ENCODE measurements at places on chromosomes 2 and 18. TPM values are rescaled to one million over a fixed set of nuclear protein-coding genes. Genes with fewer than 3 reads are reported as not detected.

DNA sequence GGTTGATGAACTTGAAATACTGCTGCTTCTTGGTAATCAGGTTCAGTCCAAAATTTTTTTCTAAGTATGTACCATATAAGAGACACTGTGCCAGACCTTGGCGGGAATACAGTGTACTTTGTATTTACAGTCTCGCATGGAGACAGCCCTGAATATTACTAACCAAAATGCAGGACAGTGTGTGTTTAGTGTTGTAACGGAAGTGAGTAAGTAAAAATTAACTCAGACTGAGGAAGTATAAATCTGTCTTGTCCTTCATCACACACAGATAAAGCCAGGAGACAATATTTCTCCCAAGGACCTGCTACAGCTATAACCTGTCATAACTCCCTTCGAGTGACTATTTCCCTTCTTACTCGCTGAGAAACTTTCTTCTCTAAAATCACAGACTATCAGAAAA, 76.9 kb downstream of the ACTR3 start:
- H3K27me3 ChIP-seq: no peaks in the 10 kb centered on the region
- peaks cover 6% of the 10 kb centered on the region for H3K36me3 ChIP-seq
- no peaks in the 10 kb centered on the region for H3K4me1 ChIP-seq

- no peak overlapping the region for H3K27ac ChIP-seq
- no peaks in the 10 kb centered on the region for H3K36me3 ChIP-seq
- H3K27me3 ChIP-seq: no peaks in the 10 kb centered on the region
- H3K4me3 ChIP-seq: no peak overlapping the region
Measured at GRCh38 chr2:229575569-229576315, 138.6 kb downstream of the DNER start.

GRCh38 chr18:336713-337112, 68.9 kb upstream of the THOC1 start:
- no peak for DNase-seq
- no peaks in the 10 kb centered on the region for H3K27me3 ChIP-seq
- no peak overlapping the region for H3K27ac ChIP-seq
- H3K36me3 ChIP-seq: no peaks in the 10 kb centered on the region
- no peak overlapping the region for H3K4me3 ChIP-seq

- no peak overlapping the region for H3K4me3 ChIP-seq
- H3K27me3 ChIP-seq: no peaks in the 10 kb centered on the region
- no peaks in the 10 kb centered on the region for H3K36me3 ChIP-seq
- no peak overlapping the region for H3K27ac ChIP-seq
Measured at GRCh38 chr2:234218266-234219045, 168.0 kb downstream of the SPP2 start.

GRCh38 chr2:113822087-113822815, 65.8 kb upstream of the SLC35F5 start:
- H3K27ac ChIP-seq: no peak overlapping the region
- no peaks in the 10 kb centered on the region for H3K36me3 ChIP-seq
- no peak overlapping the region for H3K4me3 ChIP-seq

DNA sequence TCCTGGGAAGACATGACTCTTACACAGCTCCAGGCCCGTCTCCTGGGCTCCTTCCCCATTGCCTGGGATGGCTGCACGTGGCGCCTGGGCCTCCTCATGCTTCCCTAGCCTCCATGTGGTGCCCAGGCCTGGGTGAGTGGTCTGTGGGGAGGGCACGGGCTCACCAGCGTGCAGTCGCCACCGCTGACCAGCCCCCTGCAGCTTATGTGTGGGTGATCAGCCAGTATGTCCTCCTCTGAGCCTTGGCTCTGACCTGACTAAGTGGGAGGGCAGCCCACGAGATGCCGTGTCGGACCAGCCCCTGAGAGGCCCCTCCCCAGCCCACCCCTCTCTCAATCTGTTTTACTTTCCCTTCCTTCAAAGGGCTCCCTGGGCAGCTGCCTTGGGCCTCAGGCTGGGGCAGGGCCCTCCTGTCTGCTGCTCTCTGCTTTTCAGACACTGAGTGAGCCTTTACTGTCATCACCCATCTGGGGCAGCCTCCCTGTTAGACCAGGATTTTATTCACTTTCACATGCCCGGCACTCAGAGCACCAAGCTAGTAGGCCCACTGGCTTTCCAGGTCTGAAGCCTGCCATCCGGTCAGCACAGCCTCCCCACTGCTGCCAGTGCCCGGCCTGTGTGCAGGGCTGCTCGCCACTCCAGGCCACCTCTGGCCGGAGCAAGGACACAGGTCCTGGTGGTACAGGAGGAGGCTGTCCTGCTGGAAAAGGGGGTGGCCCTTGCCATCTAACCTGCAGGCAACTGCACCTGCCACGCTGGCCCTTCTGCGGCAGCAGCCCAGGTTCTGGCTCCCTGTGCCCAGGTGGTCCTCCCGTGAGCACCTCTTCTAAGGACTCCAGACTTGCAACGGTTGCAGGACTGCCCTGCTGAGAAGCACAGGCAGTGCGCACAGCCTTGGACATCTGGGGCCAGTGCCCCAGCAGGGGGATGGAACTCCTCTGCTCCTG, 84.9 kb upstream of the HPCAL1 start:
- H3K4me3 ChIP-seq: no peak overlapping the region
- H3K27me3 ChIP-seq: no peaks in the 10 kb centered on the region
- no peak overlapping the region for H3K27ac ChIP-seq

DNA sequence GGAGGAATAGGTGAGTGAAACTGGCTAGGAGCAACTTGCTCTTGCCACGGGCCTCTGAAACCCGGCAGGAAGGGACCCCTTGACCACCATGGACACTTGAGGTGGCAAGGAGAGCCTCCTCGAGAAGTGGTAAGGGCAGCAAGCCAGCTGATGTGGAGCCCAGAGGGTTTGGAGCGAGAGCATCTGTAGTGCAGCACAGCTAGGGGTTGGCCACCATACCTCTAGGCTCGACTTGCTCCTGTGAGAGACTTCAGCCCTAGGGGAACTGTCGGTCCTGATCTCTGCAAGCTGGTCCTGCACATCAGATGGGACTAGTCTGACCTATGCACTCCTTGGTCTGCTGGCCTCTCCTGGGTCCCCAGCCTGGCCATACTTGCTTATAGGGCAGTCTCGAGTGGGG, 158.4 kb downstream of the CCDC178 start:
- no peaks in the 10 kb centered on the region for H3K27me3 ChIP-seq
- H3K27ac ChIP-seq: no peak overlapping the region
- no peaks in the 10 kb centered on the region for H3K36me3 ChIP-seq
- H3K4me3 ChIP-seq: no peak overlapping the region

GRCh38 chr18:79780547-79780946, 17.2 kb upstream of the KCNG2 start:
- no peaks in the 10 kb centered on the region for H3K4me1 ChIP-seq
- peak; percentile 30 for DNase-seq

GRCh38 chr2:46540496-46541331, 61.3 kb downstream of the TMEM247 start:
- peak overlapping the region; percentile 89 for H3K27ac ChIP-seq
- no peak overlapping the region for H3K4me3 ChIP-seq
- no peak for DNase-seq
- peaks cover 35% of the 10 kb centered on the region for H3K4me1 ChIP-seq

- no peak overlapping the region for H3K27ac ChIP-seq
- H3K4me3 ChIP-seq: no peak overlapping the region
- H3K36me3 ChIP-seq: no peaks in the 10 kb centered on the region
- no peaks in the 10 kb centered on the region for H3K27me3 ChIP-seq
- no peak for DNase-seq
Measured at GRCh38 chr2:191115391-191115790, 35.4 kb downstream of the STAT4 start.

DNA sequence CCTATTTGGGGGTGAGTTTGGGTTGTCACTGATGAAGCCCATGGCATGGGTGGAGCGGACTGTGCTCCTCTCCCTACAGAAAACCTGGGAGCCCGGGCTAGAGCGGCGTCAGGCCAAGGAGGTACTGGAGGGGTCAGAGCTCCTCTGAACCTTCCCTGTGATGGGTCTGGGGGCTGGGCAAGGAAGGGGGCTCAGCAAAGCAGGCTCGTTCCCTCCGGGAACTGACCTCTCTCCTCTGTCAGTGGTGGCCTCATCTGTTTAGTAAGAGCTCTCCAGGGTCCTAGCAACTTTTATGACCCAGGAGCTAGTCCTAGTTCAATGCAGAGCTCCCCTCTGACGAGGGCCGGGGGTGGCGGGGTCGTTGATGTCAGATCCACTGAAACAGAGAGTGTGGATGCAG, 62.4 kb upstream of the OTOF start:
- H3K4me1 ChIP-seq: no peaks in the 10 kb centered on the region
- H3K36me3 ChIP-seq: no peaks in the 10 kb centered on the region
- DNase-seq: peak; percentile 40
- H3K4me3 ChIP-seq: no peak overlapping the region
- H3K27me3 ChIP-seq: no peaks in the 10 kb centered on the region

GRCh38 chr2:226887940-226888339, 52.1 kb downstream of the RHBDD1 start:
- no peaks in the 10 kb centered on the region for H3K27me3 ChIP-seq
- no peak overlapping the region for H3K27ac ChIP-seq
- H3K36me3 ChIP-seq: no peaks in the 10 kb centered on the region
- DNase-seq: no peak

DNA sequence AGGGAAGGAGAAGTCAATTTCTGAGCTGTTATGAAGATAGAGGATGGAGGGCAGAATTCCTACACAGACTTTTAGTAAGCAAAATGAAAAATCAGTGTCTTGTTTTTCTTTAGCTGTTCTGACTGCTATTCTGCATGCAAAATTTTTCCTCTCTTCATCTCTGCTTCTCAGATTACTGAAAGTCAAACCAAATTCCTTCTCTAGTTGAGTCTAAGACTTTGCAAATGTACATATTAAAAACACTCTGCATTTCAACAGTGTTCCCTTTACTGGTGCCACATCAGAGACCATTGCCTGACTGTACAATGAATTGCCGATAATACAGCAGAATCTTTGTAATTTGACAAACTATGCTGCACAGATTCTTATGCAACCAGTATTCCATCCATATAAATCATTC, 198.8 kb downstream of the EXOC6B start:
- no peak overlapping the region for H3K27ac ChIP-seq
- H3K36me3 ChIP-seq: no peaks in the 10 kb centered on the region
- H3K27me3 ChIP-seq: no peaks in the 10 kb centered on the region
- H3K4me3 ChIP-seq: no peak overlapping the region
- DNase-seq: no peak

GRCh38 chr2:240469740-240470139, 34.3 kb downstream of the GPC1 start:
- H3K36me3 ChIP-seq: peaks cover 9% of the 10 kb centered on the region
- H3K4me3 ChIP-seq: no peak overlapping the region

GRCh38 chr2:82120115-82120514, 1815.6 kb upstream of the LRRTM1 start:
- no peak overlapping the region for H3K4me3 ChIP-seq
- H3K36me3 ChIP-seq: no peaks in the 10 kb centered on the region
- H3K4me1 ChIP-seq: peaks cover 5% of the 10 kb centered on the region
- H3K27me3 ChIP-seq: no peaks in the 10 kb centered on the region
- no peak overlapping the region for H3K27ac ChIP-seq

Gene SOX11
- total RNA-seq: 2.6 TPM

Gene SOWAHC
- total RNA-seq: 29.3 TPM

Gene AMER3
- 0.33 TPM for total RNA-seq

Gene LTBP1
- 34.2 TPM for total RNA-seq

Gene NBEAL1
- total RNA-seq: 27.3 TPM

Gene CIDEA
- not detected for total RNA-seq

Data from sigmoid colon (tissue), 7 donors.